Activated CD4-positive, alpha-beta memory T cell treated with anti-CD3 and anti-CD28 coated beads for 36 hours (primary cell): ENCODE measurements at places on chromosomes 16 and 17. TPM values are rescaled to one million over a fixed set of nuclear protein-coding genes. Genes with fewer than 3 reads are reported as not detected.
A peak's percentile ranks its signal among the peaks of the same experiment; 100 is the strongest.

Gene SCRN2
- total RNA-seq, result 20.6 TPM

Gene GP1BA
- not detected for total RNA-seq

Gene NOS2
- total RNA-seq, result not detected

Gene DOC2B
- 0.12 TPM for total RNA-seq

DNA sequence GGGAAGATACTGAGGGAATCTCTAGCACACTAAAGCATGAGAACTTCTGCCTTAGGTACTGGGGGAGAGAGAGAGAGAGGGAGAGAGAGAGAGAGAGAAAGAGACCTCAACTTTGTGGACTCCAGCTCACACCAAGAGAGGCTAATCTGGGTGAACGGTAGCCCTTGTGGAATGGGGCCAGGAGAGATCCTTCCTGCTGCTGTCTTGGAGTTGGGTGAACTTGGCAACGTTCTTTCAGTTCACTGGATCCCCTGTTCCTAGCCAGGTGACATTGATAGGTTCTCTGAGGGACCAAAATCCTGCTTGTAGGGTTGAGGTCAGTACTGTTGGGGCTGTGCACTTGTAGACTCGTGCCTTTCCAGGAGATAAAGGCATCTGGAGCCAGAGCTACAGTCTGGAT, 26.5 kb upstream of the WFIKKN2 start:
- no peak for DNase-seq

DNA sequence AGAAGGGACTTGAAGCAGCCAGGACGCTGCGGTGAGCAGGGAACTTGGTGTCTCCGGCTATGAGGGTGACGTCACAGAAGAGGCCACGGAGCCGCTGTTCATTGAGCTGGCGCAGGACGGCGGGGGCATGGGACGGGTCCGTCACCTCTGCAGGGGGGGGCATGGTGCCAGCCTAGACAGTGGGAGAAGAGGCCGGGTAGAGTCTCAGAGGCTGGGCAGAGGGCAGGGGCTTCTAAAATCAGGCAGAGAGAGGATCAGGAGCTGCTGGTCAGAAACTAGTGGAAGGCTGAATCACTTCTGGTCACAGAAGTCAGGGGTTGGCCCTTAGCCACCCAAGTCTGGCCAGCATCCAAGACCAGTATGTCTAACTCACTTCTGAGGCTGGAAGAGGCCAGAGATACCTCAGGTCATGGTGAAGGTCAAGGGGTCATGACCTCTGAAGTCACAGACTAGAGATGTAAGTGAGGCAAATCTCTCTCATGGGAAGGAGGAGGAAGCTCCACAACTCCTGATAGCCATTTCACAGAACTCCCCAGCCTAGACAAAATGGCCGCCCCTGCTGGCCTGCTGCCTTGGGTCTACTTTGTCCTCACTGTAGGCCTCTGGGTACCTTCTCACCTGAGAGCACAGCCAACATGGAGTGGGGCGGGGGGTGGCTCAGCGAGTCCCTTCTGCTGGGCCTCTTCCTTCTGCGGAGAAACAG, 12.6 kb downstream of the ZBTB4 start:
- no peak for DNase-seq

GRCh38 chr17:53420035-53420641, 402.6 kb upstream of the KIF2B start:
- no peak for DNase-seq

DNA sequence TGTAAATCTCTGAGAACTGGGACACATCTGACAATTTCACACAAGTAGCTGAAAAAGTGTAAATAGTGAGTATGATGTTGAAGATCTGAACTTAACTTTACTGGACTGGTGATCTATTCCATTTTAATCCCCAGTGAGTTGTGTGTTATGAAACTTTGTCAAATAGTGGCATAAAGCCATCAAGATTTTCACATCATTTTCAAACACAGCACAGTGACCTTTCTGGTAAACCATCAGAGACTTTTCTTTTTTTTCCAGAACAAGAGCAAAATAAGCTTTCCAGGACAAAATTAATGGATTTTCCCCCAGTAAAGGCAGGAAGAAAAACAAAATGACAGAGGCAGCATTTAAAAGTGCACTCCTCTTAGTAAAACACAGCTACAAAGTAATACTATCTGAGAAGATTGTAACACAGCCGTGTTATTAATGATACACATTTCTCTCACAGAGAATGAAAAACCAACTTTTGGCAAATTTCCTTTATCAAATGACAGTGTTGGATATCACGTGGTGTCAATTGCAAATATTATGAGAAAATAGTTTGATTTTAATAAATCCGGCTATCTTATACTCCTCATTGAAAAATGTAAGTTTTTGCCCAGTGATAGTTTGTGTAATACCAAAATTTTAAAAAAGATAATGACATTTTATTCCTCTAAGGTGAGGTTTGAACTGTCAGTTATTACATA, 16.8 kb upstream of the COL1A1 start:
- no peak for DNase-seq

GRCh38 chr16:63200940-63201339, 1164.7 kb upstream of the CDH8 start:
- no peak for DNase-seq

DNA sequence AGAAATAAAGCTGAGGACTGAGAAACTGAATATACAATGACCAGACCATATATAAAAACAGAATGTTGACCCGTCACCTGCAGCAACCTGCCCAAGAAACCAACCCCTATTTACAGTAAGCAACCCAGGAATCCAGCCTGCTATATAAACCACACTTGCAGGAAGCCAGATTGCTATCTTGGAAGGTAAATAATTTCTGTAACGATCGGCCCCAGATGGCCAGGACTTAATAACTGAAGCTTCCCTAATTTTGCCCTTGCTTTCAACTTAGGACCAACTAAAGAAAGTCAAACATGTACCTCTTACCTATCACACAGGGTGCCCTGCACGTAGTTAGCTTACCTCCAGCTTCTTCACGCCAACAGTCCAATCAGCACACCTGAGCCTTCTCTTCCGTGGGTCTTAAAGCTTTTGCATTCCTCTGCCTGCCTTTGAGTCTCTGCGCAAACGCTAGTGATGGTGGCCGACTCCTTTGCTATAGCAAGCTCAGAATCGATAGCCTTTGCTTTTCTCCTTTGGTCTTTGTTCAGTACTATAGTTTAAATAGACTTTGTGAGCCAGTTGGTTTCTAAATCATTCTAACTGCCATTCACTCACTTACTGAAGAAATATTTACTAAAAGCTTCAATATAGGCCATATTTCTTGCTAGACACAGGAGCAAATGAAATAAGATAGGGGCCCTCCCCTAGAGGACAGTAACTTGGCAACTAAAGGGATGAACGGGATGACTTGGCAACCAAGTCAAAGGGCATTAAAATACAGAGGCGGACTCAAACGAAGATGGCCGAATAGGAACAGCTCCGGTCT, 31.3 kb downstream of the MPHOSPH6 start:
- no peak for DNase-seq

DNA sequence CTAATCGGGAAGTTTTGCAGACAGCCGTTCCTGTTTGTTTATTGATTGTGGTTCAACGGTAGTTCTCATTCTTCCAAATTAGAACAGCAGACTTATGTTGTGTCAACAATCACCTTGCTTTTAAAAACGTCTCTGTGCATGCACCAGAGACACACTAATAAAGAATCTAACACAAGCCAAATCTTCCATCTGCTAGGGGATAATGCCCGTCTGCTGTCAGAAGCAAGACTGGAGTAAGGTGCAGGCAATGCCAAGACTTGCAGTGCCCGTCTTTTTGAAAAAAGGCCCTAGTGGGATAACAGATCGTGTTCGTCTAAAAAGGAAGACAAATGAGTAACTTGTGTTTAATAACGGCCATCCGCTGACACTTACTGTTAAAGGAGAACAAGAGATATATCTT, 158.4 kb downstream of the KCNJ2 start:
- no peak for DNase-seq

DNA sequence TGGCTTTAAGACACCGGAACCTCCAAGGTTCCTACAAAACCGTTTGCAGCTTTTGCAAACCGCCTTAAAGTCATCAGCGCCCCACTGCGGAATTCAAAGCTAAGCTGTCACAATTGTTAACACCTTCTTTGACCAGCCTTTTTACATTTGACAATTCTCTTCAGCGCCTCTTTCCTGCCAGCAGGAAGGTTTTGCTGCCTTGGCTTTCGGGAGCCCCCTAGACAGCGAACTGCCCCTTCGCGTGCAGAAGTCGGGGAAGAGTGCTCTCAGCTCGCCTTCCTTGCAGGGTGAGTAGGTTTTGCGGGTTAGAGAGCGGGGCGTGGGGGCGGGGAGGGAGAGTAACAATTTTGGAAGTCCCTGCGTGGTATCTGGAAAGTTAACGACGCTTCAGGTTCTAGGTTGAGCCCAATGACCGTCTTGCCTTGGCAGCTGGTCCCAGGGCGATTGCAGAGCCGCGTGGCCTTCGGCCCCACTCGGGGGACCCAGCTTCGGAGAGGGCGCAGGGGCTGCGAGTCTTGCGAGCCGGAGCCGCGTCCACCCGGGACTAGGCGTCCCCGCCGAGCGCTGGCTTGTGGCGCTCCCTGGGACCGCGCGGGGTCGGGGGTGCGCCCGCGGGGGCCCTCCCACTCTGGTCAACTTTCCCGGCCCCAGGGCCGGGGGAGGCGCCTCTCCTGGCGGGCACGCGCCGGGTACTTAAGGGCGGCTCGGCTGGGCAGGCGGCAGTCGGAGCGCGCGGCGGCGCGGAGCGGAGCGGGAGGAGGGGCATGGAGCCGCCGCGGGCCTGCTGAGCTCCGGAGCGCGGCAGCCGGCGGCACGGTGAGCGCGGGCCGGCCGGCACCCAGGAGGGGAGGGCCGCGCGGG, at the start of gene HAS3:
Gene HAS3, plus strand, starts transcription at position 153 of the 861 bp plus-strand sequence. CDS start 3,743 bp downstream, outside the sequence.
- peak; percentile 47 for DNase-seq

DNA sequence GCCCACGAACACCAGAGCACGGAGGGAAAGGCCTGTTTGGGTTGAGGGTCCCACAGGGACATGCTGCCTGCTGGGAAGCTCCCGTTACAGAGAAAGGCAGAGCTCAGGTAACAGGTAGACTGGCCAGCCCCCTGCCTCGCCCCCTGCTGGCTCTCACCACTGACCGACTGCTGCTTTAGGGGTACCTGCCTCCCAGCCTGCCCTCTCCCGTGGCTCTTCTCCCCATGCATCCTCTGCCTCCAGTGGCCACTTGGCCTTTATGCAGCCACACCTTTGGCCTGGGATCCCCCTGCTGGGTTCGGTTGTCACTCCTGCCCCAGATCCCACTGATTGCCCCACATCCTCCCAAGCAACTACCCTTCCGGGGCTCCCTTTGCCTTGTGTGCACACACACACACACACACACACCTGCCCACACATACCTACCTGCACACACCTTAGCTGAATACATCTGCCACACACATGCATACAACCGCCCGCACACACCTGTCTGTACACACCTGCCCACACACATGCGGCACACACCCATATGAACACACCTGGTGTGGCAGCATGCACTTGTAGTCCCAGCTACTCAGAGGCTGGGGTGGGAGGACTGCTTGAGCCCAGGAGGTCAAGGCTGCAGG, 7.1 kb downstream of the MCRIP1 start:
- DNase-seq, result no peak
